Stimulated activated CD4-positive, alpha-beta T cell treated with anti-CD3 and anti-CD28 coated beads, Interleukin-15, amount 100 ng/mL, for 48 hours (primary cell): ENCODE measurements at places on chromosomes 4 and X.

DNA sequence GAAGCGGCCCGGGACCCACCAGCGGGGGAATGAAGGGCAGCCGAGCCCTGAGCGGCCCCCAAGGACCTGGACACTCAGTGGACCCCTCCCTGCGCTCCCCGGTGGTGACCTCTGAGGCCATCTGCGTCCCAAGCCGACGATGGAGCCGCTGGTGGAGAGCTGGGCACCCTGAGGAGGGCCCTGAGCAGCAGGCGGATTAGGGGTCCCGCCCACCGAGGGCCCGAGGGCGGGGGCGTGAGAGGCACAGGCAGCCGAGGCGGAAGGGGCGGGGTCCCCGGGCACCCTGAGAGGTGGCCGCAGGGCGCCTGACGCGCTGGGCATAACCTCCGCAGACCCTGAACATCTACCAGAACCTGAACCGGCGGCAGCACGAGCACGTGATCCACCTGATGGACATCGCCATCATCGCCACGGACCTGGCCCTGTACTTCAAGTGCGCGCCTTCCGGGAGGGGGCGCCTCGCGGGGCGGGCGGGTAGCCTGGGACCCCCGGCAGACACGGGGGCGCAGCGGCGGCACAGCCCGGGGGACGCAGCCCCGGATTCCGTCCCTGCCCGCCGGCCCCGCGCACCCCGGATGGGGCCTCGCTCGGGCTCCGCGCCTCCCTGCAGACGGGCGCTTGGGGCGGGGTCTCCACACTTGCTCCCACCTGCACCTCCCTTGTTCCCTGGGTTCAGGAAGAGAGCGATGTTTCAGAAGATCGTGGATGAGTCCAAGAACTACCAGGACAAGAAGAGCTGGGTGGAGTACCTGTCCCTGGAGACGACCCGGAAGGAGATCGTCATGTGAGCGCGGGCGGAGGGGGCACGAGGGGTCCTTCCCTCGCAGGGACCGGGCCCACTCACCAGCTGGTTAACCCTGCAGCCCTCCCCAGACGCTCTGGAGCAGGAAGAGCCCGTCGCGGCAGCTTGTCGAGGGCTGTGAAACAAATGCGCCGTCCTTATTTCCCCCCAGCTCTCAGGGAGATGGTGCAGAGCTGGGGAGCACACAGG, 10.3 kb downstream of the ATP5ME start:
- DNase-seq = peak; percentile 51

DNA sequence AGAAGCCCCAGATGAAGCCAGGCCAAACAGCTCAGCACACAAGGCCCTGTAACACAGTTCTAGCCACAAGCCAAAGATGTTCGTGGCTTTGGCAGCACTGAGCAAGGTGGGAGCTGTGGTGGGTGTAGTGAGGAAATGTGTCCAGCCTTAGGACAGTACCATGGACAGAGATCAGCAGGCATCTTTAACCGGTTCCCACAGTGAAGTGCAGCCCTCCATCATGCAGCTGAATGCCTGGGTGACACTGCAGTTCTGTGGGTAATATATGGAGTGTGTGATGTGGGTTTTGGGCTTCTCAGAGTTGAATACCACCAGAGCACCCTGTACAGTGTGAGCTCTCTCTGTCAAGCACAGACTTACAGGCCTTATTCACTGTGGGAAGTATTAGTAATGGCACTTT, 6.0 kb upstream of the NEXMIF start:
- DNase-seq = no peak

DNA sequence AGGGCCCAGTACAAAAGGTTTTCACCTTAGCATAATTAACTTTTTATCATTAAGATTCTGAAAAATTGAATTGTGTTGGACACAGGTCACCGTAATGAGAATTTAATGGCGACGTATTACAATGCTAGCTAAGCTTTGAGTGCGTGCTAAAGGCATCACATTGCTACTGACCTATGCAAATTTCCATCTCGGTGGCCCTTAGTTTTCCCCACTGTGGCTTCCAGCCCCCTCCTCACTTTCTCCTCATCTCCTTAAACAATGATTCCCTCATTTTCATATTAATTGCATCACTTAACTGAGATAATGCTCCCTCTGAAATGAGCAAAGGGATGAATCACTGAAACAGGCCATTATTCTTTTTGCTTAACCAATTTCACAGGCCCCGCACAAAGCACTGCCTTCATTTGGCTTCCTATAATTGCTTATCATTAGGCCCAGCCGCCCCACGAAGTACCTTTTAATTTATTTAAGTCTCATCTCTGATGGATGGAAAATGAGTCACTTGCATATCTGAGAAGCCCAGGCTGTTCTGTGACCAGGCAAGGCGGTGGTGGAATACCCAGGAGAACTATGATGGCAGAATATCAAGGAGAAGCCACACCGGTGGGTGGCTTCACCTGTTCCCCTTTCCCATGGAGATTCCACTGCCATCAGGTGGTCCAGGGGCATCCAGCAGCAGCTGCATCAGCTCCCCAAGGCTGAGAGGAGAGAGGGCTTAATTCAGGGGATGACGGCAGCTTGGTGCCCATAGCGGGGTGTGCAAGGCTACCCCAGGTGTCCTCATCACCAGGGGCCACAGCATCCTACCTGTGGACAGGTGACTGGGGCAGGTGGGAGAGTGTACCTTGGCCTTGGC, 223.8 kb upstream of the BOD1L1 start:
- no peak for DNase-seq

DNA sequence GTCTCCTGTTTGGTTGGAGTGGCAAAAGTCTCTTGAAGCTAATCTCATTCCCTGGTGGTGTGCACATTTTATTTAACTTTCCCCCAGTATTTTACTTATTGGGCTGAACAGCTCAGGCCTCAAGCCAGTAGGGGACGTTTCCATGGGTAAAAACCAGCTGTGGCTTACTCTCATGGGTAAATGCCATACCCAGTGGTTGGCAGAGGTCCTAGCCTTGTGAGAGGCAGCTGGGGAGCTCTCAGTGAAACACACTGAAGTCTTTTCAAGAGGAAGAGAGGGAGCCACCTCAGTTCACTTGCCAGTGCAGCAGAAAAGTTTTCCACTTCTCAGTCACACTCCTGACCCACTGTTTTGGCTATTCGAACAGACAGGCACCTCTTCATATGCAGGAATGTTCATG, 1964.2 kb downstream of the ARAP2 start:
- DNase-seq = no peak

- no peak for DNase-seq
Measured at GRCh38 chr4:158782551-158783360, 13.9 kb downstream of the FNIP2 start.

GRCh38 chr4:83889802-83890201, 353.9 kb downstream of the GPAT3 start:
- no peak for DNase-seq

DNA sequence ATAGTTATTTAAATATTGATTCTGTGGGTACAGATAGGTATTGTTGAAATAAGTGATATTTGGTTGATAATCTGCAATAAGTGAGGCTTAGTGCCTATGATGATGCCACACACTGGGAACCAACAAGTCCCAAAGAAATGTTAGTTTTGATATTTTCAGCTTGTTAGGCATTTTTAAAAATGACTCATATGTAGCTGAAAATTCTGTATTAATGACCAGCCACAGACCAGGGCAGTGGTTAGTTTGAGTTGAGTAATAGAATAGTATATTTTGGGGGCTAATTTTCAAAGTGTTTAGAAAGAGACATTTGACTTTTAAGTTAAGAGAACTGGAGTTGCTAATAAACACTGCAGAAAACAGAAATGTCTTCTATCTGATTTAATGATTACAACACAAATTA, 9.4 kb downstream of the INTU start:
- DNase-seq = no peak

- no peak for DNase-seq
Measured at GRCh38 chrX:68462653-68463052, 29.4 kb upstream of the OPHN1 start.

GRCh38 chr4:89364541-89364940, 56.9 kb upstream of the GPRIN3 start:
- DNase-seq = no peak

- DNase-seq = no peak
Measured at GRCh38 chr4:186078981-186079638, 10.2 kb downstream of the TLR3 start.

GRCh38 chr4:1201851-1202525, 29.6 kb upstream of the SPON2 start:
- peak; percentile 76 for DNase-seq

- no peak for DNase-seq
Measured at GRCh38 chr4:7398104-7398423, 36.7 kb downstream of the PSAPL1 start.

DNA sequence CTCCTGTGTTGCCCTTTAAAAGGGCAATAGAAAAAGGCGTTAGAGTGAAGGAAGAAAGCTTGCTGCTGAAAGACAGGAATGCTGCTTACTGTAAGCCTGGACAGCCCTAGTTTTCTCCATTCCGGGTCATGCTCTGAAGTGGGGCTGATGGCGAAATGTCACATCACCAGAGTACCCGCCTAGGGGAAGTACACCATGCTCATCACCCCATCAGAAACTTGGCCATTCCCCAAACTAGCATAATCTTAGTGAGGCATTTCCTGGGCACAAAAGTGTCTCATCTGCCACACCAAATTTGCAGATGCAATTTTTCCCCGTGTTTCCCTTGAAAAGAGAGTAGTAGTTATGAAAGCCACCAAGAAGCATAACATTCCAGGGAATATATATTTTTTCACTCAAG, 47.8 kb upstream of the CAMK2D start:
- no peak for DNase-seq

GRCh38 chr4:36111172-36111571, 133.1 kb downstream of the ARAP2 start:
- DNase-seq = no peak

GRCh38 chr4:157035471-157035870, 40.5 kb upstream of the GLRB start:
- DNase-seq = no peak

DNA sequence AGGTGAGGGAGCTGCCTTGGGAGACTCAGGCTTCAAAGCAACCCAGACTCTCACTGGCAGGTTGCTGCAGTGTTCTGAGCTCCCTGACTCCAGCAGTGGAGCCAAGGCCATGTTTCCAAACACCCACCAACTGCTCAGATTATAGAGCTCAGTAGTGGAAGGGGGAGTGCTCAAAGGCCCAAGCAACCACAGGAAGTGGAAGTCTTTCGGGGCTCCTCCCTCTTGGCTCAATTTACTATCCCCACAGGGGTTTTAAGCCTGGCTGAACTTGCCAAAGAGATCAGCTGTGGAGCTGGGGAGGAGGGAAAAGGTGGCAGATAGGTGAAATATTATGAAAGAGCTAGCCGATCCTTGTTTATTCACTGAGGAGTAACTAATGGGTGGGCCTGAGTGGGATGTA, 82.5 kb downstream of the HPRT1 start:
- no peak for DNase-seq

DNA sequence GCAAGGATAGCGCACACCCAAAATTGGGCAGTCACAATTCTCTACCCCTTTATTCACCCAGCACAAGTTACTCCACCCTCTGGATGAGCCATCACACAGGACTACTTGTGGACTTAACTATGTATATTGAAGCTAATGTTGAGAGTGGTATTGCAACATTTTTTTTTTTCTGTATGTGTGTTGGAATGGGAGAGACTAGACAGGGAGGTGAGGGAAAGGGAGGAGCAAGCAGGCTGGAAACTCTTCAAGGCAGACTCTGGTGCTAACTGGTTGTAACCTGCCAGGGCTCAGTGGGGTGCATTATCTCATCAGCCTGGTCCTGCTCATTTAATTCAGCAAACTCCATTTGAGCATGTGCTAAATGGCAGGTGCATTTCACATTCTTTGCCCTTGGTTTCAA, 18.4 kb upstream of the CWH43 start:
- no peak for DNase-seq

- peak; percentile 35 for DNase-seq
Measured at GRCh38 chr4:184792950-184793555, 32.7 kb downstream of the ACSL1 start.

- DNase-seq = no peak
Measured at GRCh38 chr4:157804986-157805385, 367.8 kb downstream of the GASK1B start.

- no peak for DNase-seq
Measured at GRCh38 chrX:151873096-151873495, 39.6 kb upstream of the MAGEA4 start.

- DNase-seq = no peak
Measured at GRCh38 chrX:151773434-151773833, 38.9 kb downstream of the CNGA2 start.

DNA sequence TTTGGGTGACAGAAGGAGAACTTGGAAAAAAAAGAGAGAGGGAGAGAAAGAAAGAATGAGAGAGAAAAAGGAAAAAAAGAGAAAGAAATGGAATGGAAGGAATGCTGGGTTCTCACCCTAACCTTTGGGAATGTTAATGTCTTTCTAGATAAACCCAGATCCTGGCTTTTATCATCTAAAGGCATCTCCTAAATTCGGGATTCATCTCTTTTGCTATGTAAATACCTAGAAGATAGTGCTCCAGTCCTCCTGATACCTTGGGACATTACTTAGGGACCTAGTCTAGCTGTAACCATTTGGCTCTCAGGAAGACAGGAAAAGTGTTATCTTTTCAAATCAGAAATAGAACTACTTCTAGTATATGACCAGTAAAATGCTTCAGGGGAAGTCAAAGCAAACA, 15.8 kb upstream of the SPCS3 start:
- no peak for DNase-seq

- DNase-seq = no peak
Measured at GRCh38 chr4:75678965-75679364, 5.8 kb upstream of the G3BP2 start.
